Activated T-cell treated with anti-CD3 and anti-CD28 coated beads, Interleukin-2, amount 50 U/mL, for 72 hours (primary cell): ENCODE measurements at places on chromosomes 7 and 10.

DNA sequence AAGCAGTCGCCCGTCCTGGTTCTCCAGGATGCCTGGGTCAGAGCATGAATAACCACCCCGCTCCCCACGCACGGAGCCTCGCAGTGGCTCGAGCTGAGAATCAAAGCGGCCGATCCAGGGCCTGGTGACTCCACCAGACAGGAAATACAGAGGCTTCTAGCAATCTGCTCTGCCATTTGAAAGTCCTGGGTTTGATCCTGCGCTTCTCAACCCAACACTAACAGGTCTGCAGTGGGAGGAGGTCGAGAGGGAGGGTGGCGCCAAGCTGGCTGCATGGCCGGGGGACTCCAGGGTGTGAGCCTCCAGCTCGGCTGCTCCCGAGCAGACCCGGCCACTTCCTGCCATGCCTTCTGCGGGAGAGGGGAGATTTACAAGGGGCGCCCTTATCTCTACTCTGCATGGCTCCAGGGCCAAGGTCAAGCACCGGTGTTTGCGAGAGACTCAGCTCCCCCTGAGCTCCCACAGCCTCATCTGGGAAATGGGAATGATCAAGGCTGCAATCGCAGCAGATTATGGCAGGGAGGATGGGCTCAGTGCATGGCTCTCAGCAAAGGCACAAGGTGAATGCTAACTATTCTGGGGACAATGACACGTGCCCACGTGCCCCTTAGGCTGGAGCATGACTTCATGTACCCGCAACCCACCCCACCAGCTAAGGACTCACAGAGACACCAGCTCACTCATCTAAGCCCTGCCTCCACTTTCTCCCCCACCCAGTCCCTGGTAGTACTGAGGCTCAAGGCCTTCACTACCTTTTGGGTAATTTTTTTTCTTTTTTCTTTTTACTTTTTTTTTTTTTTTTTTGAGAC is 73.9 kb upstream of the TNRC18 start:
- no peak for DNase-seq

DNA sequence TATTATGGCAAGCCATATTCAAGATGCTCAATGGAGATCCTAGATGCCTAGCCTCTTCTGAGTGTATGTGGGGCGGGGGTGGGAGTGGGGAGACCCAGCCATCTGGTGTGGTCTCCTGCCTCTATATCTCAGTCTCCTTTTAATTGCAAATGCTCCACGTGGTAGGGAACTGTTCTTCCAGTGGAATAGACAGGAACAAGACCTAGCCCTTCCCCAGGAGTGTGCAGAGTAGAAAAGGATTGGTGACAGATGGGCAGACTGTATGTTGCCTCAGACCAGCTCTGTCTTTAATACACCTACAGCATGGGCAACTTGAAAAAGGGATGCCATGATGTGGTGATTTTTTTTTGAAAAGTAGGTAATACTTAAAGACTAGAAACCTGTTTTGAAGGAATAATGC is 12.6 kb downstream of the CYP3A5 start:
- DNase-seq, result no peak

GRCh38 chr7:28115261-28115660 is 65.3 kb downstream of the JAZF1 start:
- no peak for DNase-seq

GRCh38 chr10:33180390-33180789 is 154.1 kb downstream of the NRP1 start:
- no peak for DNase-seq
